ENCODE measurements at places on chromosomes 4 and X.

- DNase-seq, result no peak
Measured at GRCh38 chr4:82900066-82900410, 497 bp upstream of the THAP9 start.

GRCh38 chrX:66191563-66191962 lies 27.5 kb downstream of the HEPH start:
- no peak for DNase-seq

DNA sequence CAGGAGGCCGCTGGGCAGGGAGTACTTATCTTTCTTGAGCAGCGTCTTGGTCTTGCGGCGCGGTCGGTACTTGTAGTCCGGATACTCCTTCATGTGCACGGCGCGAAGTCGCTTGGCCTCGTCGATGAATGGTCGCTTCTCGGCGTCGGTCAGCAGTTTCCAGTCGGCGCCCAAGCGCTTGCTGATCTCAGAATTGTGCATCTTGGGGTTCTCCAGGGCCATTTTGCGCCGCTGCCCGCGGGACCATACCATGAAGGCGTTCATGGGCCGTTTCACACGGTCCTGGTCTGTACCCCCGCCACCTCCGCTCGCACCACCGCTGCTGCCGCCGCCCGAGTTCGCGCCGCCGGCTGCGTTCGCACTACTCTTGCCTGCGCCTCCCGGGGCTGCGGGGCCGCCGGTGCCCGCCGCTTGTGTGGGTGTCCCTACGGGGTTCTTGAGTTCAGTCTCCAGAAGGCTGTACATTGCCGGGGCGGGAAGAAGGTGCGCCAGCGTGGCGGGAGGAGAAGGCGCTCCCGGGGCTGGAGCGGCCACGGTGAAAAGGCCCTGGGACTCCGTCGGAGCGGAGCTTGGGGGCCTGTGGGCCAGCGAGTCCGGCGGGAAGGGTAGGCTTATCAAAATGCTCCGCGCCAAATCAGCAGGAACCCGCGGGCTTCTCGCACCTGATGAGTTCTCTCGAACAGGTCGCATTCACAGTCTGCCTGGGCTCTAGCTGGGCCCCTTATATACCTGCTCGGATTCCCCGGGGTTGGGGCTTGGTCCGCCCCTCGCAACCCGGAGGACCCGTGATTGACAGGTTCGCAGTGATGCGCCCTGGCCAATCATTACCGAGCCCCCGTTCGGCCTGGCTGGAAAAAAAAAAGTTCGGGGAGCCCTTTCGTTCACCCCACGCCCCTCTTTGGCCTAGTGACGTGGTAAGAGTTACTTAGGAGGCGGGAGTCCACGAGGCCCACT lies at the start of gene SOX3:
Gene SOX3, minus strand, starts transcription at position 699 of the 954 bp plus-strand sequence. Its CDS starts 9 bp downstream, at position 690.
- no peak for DNase-seq

- DNase-seq, result no peak
Measured at GRCh38 chr4:7530082-7530481, 95.4 kb upstream of the PSAPL1 start.

- DNase-seq, result no peak
Measured at GRCh38 chr4:188412499-188412898, 273.3 kb downstream of the TRIML1 start.

- DNase-seq, result no peak
Measured at GRCh38 chr4:136219592-136220125, 1312.6 kb downstream of the PCDH18 start.

DNA sequence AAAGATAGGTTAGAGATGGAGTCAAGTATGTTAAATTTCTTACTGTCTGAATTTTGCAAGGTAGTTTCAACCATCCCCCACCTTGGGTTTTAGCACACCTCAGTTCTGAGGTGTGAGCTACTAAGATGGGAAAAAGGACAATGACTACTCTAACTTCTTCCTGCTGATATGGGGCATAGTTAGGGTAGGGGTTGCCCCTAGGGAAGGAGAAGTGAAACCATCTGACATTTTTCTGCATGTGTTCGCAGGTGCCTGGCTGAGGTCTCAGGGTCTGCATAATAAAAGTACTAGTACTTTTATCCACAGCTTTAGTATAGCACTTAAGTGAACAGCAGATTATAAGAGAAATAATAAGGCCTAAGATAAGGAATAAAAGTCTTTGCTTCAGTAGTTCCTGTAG lies 129.5 kb upstream of the CYSLTR1 start:
- no peak for DNase-seq

DNA sequence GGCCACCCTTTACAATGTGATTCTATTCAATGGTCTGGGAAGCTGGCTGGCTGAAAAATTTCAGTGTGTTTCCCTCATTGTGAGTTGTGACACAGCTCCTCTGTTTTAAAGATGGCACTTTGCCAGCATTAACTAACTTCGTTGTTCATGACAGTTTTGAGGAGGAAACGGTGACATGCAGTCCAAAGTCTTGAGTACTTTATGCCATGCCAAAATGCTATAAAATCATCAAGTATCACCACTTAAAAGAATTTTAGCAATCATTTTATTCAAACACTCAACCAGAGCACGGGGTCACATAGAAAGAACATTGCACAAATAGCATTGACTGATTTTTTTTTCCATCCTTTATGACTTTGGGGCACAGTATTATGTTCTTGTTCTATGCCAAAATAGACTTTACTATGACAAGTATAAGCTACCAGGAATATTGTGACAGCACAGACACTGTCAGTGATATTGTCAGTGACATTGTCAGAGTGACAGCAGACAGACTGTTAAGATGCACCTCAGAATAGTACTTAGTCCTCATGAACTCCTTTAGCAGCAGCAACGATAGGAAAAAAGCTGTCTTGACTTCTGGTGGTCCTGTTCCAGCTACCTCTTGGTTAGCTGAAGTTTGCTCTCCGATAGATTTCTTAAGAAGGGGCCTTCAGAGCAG lies 46.7 kb downstream of the CXCL13 start:
- no peak for DNase-seq

DNA sequence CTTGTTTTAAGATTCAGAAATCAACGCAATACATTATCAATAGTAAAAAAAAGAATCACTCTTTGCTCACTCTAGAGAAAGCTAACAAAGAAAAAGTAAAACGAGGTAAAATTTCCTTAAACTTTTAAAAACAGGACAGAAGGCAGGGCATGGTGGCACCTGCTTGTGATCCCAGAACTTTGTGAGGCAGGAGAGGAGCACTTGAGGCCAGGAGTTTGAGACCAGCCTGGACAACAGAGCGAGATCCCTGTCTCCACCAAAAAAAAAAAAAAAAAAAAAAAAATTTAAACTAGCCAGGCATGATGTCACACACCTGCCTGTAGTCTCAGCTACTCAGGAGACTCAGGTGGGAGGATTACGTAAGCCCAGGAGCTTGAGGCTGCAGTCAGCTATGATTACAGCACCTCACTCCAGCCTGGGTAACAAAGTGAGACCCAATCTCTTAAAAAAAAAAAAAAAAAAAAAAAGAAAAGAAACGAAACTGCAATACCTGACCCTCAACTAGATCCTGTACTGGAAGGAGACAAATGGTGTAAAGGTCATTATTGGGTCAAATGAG lies 3.5 kb downstream of the CCNI start:
- DNase-seq, result no peak

DNA sequence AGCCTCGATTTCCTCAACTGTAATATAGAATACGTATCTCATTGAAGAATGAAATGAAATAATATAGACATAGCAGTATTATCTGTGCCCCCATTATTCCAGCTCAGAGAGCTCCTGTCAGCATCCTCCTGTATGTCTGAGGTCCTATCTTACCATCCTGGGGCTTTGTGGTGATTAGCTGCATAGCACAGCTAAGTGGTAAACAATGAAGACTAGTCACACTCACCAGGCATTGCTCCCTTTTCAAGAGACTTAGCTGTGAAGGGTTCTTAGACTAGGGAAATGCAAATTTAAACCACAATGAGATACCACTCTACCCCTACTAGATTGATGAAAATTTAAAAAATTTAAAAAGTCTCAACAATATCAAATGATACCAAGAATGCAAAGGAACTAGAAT lies 172.9 kb downstream of the SLC39A8 start:
- DNase-seq, result no peak

- no peak for DNase-seq
Measured at GRCh38 chrX:47571215-47571614, 10.2 kb downstream of the ARAF start.

GRCh38 chr4:131091896-131092295 lies 1995.9 kb downstream of the C4orf33 start:
- DNase-seq, result no peak

DNA sequence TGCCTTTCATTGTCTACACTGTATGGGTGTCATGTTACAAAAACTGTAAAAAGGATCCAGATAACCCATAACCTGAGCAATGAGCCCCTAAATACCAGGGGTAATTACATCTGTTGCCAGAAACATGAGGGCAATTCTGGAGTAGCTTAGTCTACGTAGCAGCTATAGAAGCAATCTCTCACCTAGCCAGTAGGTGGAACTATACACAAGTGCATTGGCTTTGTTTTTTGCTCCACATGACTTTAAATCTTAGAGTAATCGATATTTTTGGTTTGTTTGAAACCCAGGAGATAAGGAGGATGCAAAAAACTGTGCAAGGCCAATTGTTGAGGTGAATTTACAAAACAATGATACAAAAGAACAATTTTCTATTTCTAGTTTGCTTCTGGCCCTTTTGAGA lies 57.5 kb downstream of the GPR82 start:
- no peak for DNase-seq

DNA sequence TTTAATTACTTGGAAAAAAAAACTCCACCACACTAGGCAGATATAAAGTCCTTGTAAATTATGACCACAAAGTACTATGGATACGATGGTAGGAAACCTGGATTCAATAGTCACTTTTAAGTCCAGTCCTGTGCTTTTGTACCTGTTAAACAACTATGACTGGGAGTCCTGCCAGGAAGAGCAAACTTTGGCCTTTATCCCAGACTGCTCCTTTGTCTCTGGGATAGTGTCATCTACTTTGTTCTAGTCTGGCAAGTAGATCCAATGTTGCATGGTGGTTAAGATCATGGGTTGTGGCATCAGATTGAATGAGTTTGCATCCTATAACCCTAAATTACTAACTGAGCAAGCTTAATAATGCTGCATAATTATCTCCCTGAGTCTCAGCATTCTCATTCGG lies 175.3 kb upstream of the FGF13 start:
- no peak for DNase-seq

DNA sequence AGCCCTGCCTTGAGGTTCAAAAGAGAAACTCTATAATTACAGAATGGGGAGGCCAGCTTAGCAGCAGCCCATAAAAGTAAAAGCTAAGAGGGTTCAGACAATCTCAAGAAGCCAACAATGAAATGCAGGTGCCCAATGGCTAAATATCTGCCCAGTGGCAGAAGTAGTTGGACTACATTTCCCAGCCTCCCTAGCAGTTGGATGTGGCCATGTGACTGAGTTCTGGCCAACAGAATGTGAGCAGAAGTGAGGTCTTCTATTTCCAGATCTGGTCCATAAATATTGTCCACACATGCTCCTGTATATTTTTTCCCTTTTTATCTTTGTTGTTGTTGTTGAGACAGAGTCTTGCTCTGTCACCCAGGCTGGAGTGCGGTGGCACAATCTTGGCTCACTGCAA lies 127.9 kb upstream of the NHS start:
- DNase-seq, result no peak

- no peak for DNase-seq
Measured at GRCh38 chr4:13534344-13535063, 9.8 kb downstream of the NKX3-2 start.

DNA sequence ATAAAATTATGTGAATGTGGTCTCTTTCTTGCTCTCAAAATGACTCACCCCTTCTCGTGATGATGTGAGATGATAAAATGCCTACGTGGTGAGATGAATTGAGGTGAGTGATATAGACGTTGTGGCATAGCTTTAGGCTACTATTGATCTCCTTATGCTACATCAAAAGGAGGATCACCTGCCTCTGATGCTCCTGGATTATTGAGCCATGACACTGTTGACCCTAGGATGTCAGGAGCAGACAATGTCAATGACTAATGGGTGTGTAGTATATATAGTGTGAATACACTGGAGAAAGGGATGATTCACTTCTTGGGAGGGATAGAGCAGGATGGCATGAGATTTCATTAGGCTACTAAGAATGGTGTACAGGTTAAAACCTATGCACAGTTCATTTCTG lies 210.7 kb upstream of the PRPS2 start:
- no peak for DNase-seq

GRCh38 chrX:120301960-120302359 lies 9.3 kb downstream of the TMEM255A start:
- no peak for DNase-seq

GRCh38 chrX:96982161-96982560 lies 98.5 kb downstream of the RPA4 start:
- no peak for DNase-seq

- no peak for DNase-seq
Measured at GRCh38 chrX:40853004-40853815, 117.9 kb upstream of the MED14 start.

GRCh38 chrX:153200462-153200861 lies 21.4 kb downstream of the MAGEA1 start:
- DNase-seq, result no peak

GRCh38 chr4:8759987-8760386 lies 111.7 kb downstream of the HMX1 start:
- DNase-seq, result no peak

All from AG09309 (cell line).